ENCODE measurements at places on chromosomes 4 and X.

DNA sequence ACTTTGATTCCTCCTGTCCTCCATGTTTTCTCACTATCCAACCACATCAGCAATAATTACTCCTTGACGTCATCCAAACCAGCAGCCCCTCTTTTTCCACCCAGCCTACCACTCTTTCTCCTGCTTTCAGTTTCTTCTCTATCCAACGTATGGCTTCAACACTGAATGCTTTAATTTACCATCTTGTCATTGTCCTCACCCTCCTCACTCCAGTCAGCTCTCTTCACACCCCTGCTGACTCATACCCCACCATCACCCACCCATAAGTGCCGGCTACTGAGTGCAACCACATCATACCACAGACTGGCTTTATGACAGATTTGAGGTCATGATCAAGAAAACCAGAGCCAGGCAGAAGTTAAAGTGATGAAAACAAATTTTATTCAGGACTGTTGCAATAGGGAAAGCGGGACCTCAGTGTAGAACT, 9.8 kb upstream of the ANXA5 start:
- no peak for DNase-seq

GRCh38 chr4:70838204-70838603, 1.5 kb downstream of the GRSF1 start:
- no peak for DNase-seq

DNA sequence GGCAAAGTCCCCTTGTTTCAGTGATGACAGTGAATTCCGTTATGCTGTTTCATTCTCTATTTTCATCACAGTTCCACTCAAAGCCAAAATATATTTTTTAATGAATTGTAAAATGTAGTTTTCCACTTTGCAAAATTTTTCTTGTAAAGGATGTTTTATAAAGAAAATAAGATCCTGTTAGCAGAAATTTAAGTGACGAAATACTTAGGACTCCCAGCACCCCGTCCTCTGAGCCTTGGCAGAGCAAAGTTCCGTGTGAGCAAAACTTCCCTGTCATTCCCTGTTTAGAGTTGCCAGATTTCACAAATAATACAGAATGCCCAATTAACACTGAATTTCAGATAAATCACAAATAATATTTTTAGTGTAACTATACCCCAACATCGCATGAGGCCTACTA, 81.0 kb upstream of the RBPJ start:
- no peak for DNase-seq

DNA sequence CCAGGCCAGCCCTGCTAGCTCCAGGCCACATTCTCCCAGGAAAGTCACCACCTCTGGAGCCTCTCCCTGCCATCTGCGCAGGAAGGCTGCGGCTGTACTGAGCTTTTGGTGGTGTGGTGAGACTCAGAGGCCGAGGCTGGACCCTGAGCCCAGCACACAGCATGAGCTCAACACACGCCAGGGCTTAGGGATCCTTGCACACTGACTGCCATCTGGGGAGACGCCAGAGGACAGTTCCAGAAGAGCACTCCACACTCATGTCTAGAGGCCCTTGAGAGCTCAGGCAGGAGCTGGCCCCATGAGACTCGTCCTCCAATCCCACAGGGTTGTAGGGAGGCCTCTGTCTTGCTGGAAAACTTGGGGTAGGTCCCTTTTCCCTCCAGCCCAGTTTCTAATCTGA, 40.6 kb downstream of the ABLIM2 start:
- DNase-seq: no peak

DNA sequence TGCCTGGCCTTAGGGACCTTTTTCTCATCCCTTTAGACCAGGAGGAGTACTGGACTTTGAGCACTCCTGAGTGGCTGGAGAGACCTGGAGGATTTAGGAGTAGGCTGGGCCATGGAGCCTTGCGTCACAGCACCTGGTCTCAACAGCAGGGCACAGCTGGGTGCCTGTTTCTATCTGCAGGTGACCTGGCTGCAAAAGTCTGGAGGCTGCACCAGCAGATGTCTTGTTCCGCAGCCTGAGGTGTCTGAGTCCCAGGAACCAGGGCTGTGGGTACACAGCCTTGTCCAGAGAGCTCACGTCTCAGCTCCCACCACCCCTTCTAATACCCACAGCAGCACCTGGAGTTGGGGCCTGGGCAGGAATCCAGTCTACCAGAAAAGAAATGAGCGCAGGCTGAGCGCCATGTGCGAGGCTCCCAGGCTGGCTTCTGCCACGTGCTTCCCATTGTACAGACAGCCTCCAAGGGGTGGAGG, 5.0 kb upstream of the NSD2 start:
- no peak for DNase-seq

GRCh38 chr4:55269995-55270394, 76.0 kb upstream of the SRD5A3 start:
- no peak for DNase-seq

GRCh38 chr4:99655308-99656081, 2.1 kb downstream of the C4orf54 start:
- DNase-seq: no peak
